ENCODE measurements at places on chromosomes 5 and 9.

GRCh38 chr5:173786286-173787187, 101.6 kb upstream of the CPEB4 start:
- no peak for DNase-seq

DNA sequence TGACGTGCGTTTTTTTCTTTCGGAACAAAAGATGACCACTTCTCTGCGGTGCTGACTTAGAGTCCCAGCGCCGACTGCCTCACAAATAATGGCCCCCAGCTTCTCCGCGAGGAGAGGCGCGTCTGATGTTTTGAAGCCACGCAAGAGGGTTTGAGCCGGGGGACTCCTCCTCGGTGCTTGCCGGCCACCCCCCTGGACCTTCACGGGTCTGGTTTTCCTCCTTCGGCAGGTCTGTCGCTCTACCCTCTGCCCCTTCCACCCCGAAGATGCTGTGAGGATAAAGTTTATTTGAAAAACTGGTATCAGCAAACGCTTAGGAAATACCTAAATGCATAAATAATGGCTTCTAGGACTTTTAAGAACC, 584 bp downstream of the USP20 start:
- DNase-seq, result no peak

GRCh38 chr9:6229619-6230018, 14.0 kb downstream of the IL33 start:
- DNase-seq, result no peak

- no peak for DNase-seq
These were observed 30.8 kb upstream of the ALDH1A1 start for GRCh38 chr9:72983512-72984225.

GRCh38 chr9:89916001-89916597, 311.3 kb downstream of the GADD45G start:
- DNase-seq, result no peak

DNA sequence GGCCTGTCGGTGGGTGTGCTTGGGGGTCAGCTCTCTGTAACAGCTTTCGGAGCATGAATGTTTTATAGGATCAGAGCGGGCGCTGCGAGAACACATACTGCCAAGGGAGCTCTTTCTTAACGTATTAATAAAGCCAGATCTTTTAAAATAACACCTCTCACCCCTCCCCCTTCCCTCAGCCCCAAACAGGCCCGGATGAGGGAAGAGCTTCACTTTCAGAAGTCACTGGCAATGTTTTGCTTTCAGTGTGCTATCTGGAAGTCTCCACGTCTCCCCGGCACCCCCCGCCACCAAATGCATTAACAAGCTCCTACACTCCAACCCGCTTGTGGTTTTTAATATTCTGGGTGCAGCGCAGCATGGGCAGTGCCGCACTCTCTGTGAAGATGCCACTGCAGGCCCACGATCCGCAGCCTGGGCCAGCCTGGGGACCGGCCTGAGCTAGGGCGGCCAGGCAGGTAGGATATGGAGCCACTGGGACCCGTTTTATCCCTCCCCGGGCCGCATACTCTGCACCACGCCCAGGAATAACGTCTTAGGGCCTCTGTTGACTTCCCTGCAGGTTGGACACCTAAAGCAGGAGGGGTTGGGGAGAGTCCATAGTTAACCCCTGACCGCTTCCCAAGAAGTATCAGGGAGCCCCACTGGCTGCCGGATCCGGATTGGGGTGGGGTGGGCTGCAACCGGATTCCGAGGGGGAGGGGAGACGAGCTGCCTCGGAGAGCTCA, 12.6 kb downstream of the NR2F1 start:
- DNase-seq, result no peak

- DNase-seq, result no peak
These were observed 26.2 kb upstream of the RAB14 start for GRCh38 chr9:121227862-121228261.

- DNase-seq, result no peak
These were observed 5.3 kb downstream of the IL9 start for GRCh38 chr5:135890296-135890695.

- DNase-seq, result no peak
These were observed 210.5 kb downstream of the CSNK1G3 start for GRCh38 chr5:123722451-123722850.

DNA sequence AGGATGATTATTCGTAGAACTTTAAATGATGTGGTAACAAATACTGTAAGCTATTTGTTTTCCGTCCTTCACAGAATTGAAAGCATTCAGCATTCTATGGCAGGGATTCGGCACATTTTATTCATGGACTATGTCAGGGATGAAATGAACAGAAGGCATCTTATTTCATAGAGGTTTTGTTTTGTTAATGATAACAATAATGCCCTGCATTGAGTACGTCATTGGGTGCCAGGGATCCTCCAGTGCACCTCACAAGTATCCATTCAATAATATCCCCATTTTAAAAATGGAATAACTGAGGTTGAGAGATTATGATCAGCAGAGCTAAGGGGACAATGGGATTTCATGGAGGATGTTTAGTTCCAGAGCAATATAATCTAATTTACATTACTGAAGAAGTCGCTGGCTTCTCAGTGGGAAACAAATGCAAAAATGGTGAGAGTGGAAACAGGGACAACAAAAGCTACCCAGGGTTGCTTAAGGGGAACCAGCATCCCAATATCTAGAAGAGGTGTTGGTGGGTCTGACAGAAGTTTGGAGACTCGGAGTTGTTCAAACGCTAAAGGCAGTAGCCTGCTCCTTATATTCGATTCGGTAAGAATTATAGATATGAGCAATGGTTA, 985.7 kb upstream of the WWC1 start:
- DNase-seq, result no peak

DNA sequence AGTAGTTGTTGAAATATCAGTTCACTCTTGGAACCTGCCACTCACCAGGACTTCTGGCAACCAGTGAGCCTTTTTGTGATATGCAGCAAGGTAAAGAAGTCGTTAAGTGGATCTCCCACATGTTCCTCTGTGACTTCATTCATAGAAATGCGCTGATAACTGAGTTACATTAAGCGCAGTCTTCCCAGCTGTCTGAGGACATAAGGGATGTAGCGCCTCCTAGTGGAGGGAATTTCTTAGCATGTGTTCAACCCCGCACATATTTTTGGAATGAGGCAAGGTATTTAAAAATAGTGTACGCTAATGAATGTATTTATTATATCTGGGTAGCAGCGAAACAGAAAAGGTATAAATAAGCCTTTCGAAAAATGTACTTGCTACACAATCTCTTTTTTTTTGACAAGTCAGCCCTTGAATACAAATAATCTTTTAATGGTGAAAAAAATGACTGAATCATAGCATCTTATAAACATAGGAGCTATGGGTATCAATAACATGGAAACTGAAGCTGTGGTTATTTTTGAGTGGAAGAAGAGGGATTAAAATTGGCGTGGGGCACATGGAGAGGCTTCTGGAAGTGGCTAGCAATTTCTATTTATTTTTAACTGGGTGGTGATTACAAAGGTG, 38.0 kb downstream of the PALM2AKAP2 start:
- peak; percentile 26 for DNase-seq

- no peak for DNase-seq
These were observed 137.8 kb upstream of the CD180 start for GRCh38 chr5:67334373-67334772.
